ENCODE measurements at places on chromosomes 2 and 18.
A peak's percentile ranks its signal among the peaks of the same experiment; 100 is the strongest.

- DNase-seq = no peak
Measured at GRCh38 chr2:102780467-102780866, 18.6 kb downstream of the TMEM182 start.

DNA sequence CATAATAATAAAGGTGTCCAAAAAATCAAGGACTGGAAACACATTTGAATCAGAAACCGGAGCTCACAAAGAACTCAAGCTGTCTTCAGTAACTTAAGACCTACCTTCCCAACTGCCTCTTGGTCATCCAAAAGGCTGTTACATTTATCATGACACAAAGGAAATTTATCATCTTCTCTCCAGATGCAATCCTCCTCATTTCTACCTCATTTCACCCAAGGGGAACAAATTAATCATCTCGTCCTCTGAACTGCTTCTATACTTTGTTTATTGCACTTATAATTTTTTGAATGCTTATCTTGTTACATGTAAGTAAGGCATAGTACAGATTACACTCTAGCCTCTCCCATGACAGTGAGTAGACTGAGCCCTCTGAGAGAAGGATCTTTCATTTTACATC is 105.1 kb upstream of the RGPD4 start:
- no peak for DNase-seq

DNA sequence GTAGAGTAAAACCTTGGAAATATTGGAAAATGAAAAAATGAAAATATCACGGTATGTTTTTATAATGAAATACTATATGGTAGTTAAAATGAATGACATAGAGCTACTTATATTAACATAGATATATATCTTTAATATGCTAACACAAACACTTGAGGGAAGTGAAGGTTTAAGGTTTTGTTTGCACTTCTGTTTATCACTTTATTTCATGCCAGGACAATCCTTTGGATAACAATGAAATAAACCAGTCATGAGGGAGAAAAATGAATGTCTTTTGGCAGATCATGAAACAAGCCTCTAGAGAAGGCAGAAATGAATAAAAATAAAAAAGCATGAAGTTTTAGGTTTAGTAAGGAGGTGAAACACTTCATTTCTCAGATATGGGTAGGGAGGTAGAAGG is 89.9 kb downstream of the BAZ2B start:
- DNase-seq = no peak

GRCh38 chr2:88081924-88082608 is 14.4 kb downstream of the SMYD1 start:
- DNase-seq = no peak

DNA sequence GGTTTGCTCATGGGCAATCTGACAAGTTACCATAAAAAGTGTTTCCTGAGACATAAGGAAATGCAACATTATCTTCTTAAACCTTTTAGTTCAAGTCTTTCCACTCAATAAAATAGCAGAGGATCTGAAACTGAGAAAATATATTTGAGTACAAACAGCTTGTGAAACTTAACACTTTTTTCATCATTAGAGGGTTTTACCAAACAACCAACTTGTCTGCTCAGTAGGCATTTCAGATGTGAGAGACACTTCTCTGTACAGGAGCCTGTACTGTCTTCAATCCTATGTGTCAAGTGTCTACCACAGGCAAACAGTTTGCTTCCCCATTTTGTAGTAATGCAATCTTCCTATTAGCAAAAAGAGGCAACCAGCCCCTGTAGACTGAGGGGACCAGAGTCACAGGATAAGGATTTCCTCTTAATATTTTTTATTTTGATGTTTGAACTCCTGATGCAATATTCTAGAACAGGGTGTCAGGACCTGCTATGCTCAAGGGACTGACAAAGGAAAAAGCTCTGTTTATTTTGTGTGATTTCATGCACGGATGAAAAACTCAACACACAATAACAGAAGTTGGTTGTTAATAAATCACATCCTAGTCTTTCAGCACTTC is 159.1 kb upstream of the LHCGR start:
- no peak for DNase-seq

DNA sequence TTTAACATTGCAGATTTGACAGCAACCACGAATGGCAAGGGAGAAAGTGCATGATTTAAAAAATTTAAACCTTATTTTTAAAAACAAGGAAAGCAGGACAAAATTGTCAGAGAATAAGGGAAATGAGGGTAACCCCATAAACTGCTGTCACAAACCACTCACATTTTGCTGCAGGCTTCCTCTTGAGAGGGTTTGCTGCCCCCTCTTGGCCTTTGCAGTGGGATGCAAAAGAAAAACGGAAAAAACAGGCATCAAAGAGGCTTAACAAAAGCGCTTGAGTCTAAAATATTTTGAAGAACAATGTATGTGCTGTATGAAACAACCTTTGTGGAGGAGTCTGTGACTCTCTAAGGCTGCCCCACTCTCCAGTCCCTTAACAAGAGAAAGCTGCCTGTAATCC is 91.6 kb downstream of the TMX3 start:
- DNase-seq = no peak

GRCh38 chr2:19347619-19348562 is 10.5 kb downstream of the OSR1 start:
- DNase-seq = peak; percentile 90

- DNase-seq = no peak
Measured at GRCh38 chr2:235170016-235170415, 218.2 kb downstream of the SH3BP4 start.

GRCh38 chr2:212977152-212977551 is 174.3 kb downstream of the IKZF2 start:
- no peak for DNase-seq

- DNase-seq = no peak
Measured at GRCh38 chr2:107932488-107932887, 53.8 kb upstream of the SLC5A7 start.

- DNase-seq = no peak
Measured at GRCh38 chr2:118845522-118846441, 1.7 kb downstream of the EN1 start.

- no peak for DNase-seq
Measured at GRCh38 chr2:178804791-178805190, 2.4 kb downstream of the TTN start.

DNA sequence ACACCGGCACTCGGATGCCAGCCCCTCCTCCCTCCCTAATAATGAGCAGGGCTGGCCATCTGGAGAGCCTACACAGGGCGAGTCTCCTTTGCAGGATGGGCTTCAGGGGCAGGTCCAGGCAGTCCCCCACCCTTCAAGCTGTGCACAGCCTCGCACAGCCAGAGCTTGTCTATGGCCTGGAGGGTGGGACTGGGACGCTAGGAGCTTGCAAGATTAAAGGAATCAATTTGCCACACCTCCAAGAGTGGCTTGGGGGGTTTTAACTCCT is 43.9 kb upstream of the OTOF start:
- DNase-seq = no peak

DNA sequence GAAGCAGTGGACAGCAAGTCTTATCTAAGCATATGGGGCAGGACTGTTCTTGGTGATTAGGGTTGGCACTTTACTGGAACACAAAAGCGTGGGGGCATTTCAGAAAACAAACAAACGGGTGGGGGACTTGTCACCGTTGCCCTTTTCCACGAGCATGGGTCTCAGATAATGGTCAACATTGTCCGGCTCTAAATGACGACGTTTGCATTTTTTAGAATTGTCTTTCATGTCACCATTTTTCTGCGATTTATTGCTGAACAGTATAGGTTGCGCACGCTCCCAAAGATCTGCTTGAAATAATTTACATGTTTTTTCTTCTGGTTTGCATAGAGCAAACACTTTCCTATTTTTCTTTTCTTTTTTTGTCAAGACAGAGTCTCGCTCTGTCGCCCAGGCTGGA is 46.6 kb upstream of the TBC1D8 start:
- no peak for DNase-seq

DNA sequence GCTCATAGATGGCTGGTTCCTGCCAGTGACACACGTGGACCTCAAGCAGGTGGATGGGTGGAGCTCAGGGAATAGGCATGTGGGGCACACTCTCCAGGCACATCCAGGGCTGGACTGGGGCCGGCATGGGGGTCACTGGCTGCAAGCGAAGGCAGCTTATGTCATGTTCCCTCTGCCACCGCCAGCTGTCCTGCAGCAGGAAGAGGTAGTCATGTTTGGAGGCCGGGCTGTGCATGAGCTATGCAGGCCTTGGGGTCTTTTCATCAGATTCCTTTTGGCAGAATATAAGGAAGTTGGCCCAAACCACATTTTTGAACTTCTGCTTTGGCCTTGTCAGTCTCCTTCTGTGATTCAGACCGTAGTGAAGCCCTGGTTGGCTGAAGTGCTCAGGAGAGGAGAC is 61.5 kb downstream of the AGAP1 start:
- DNase-seq = no peak

GRCh38 chr2:64311948-64312621 is 141.9 kb upstream of the LGALSL start:
- DNase-seq = no peak

DNA sequence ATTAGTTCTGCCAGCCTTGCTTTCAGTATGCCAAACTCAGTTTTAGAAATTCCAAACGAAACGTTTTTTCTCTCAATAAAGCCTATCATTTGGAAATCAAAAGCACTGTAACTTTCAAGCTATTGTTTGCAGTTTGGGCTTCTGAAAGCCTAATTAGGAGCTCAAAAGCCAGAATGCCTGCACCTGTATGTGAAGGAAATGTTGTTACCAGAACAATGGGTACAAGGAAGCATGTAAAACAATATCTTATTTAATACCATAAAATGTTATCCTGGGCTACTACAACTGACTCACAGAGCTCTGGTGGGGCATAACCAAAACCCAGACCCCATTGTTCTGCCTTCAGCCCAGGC is 12.6 kb upstream of the GULP1 start:
- DNase-seq = no peak

DNA sequence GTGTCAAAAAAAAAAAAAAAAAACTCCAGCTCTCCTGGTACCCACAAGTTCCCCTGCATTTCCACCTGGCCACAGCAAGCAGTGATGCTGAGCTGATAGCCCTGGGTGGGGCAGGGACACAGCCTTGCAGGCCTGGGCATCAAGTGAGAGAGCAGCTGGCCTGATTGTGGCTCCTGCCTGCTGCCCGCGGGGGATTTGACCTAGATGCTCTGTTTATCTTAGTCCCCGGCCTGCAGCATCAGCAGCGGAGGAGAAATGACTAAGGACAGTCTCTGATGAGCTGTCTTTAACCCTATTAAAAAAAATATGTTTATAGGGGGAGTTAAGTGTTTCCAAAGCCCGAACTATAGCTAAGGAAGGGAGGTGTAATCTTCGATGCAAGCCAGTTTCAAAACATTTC is 102.6 kb downstream of the MTCL1 start:
- DNase-seq = no peak

- no peak for DNase-seq
Measured at GRCh38 chr2:99691926-99692325, 202.1 kb upstream of the REV1 start.

DNA sequence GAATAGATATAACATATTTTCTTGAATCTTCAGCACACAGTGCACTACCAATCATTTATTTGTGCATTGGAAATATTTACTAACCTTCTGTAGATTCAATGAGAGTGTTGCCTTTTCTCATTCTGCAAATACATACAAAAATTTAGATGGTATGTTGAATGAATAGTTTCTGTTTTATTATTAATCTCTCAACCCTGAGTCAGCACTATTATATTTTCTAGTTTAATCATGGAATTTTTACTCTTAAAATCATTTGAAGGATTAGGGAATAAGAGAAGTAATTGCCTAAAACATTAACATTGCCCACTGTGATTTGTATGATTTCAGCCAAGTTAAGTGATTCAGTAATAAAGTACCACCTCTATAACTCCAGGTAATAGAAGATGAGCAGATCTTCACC is 370.2 kb upstream of the CDH7 start:
- DNase-seq = no peak

GRCh38 chr18:62545098-62545497 is 22.3 kb downstream of the ZCCHC2 start:
- DNase-seq = no peak

GRCh38 chr2:138306626-138307025 is 194.9 kb upstream of the SPOPL start:
- no peak for DNase-seq

DNA sequence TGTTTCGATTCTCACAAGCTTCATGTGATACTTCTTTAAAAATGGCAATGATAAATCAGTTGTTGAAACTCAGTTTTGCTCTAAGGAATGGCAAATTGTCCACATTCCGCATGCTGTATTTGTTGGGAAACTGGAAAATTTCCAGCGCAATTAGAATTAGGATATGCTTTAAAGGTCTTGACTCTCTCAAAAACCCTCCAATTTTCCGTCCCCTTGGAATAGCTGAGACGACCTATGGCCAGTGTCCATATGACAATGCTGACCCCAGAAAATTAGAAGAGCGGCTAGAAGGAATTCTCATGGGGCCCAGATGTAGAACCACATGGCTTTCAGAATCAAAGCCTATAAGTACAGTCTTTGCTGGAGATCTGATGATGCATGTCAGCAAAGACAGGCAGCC is 170.8 kb downstream of the TMEM18 start:
- no peak for DNase-seq

DNA sequence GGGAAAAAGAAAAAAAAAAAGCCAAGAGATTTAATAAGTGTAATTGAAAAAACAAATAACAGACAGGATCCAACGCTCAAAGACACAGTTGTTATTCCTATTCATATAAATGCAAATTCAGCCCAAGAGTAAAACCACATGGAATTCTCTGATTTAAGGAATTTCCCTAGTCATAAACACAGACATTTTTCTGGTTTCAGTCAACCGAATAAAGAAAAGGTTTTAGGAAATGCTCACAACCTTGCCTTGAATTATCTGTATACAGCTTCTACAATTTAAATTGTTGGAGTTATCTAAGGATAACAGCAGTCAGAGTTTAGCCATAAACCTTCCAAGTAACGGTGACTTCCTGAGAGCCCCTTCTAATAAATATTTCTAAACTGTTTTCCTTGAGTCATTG is 122.7 kb downstream of the VWC2L start:
- no peak for DNase-seq

DNA sequence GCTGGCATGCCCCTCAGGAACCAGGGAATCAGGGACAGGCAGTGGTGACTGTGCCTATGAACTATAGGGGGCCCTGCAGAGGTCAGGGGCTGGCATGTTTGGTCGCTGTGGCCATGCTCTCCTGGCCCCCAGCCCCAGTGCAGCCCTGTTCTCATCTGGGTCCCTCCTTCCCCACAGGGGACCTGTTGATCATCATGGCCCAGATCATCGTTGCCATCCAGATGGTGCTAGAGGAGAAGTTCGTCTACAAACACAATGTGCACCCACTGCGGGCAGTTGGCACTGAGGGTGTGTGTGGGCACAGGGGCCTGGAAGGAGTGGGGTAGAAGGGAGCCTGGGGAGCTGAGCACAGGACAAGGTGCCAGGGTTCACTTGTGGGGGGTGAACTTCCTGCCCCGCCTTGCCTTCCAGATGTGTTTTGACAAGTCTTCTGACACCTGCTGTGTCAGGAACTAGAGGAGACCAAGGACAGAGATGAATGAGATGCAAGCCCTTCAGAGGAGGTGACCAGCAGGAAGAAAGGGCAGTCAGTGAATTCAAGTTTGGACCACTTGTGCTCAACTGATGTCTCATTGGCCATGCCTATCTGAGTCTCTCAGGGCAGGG is 9.6 kb upstream of the CENPA start:
- DNase-seq = no peak

Measured in stimulated activated CD4-positive, alpha-beta T cell treated with anti-CD3 and anti-CD28 coated beads, Interleukin-4, amount 100 ng/mL, for 1 hour (primary cell).